ENCODE measurements at places on chromosomes 11 and 22.
A peak's percentile ranks its signal among the peaks of the same experiment; 100 is the strongest.

DNA sequence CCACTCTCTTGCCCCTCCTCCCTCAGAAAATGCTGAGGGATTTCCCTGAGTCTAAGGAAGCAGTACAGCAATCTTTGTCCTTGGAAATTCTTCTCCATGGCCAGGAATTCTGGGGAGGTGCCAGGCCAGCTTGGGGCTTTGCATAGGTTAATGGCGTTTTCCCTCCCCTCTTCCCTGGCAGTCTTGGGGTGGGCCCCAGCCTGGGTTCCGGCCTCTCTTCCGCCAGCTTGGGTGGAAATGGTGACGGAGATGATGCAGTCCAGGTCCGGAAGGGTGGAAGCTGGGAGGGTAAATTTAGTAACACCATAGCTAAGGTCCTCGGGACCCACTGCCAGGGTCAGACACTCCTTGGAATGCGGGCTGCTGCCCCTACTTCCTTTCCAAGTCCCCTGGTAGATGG lies 5.0 kb downstream of the PHLDB1 start:
- DNase-seq, result no peak

DNA sequence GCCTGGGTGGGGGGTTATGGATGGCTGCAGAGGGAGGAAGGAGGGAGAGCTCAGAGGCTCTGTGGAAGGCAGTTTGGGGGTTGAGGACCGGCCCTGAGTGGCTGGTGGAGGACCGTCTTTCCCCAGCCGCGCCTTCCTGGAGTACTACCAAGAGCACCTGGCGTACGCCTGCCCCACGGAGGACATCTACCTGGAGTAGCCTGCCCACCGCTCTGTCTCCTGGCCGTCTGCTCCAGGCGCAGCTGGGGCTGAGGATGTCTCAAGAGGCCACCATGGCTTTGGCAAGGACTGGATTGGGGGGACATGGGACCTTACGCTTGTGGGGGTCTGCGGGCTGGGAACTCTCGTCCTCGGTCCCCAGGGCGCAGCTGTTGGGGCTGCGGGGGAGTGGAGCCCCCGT lies 10.0 kb downstream of the MAPK8IP2 start:
- DNase-seq, result no peak

GRCh38 chr22:45237065-45237990 lies 3.4 kb downstream of the KIAA0930 start:
- DNase-seq, result no peak

DNA sequence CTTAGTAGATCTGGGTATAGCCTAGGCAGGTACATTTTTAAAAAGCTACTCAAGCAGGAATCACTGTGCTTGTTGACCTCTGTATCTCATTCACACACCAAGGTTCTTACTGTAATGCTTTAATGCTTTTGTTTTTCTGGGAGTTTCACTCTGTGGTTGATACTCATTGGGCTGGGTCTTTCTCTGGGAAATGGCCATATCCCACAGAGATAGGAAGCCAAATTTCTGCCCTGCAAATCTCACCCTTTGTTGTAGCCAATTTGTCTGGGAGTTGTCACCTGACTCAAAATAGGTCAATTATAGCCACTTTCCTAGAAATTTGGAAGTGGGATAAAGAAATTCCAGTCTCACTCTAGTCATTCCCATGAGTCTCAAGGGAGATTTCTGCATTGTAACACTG lies 195.8 kb upstream of the BDNF start:
- no peak for DNase-seq

DNA sequence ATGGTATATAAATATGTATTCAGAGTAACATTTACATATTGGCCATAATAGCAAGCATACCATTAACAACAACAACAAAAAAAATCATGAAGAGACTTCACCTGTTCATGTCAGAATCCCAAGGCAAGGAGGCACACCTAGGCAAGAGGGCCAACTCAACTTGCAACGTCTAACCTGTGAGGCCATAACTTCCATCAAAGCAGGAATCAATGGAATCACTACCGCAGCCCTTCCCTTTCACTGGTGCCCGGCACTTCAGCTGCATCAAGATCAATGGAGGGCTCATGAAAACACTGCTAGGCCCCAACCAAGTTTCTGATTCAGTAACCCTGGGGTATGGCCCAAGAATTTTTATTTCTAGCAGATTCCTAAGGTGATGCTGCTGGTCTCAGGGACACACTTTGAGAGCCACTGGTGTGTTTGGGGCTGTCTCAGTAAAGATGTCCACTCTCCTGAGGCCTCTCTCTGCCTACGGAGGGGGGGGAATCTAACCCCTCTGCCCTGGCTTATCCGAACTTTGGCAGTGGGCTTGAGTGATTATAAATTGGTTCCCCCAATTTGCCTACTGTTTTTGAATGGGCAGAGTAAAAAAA lies 8.0 kb downstream of the ZFTA start:
- DNase-seq, result no peak

GRCh38 chr11:68308068-68308467 lies 4.3 kb upstream of the LRP5 start:
- DNase-seq, result no peak

- DNase-seq, result no peak
Measured at GRCh38 chr11:133952199-133953190, 4.3 kb downstream of the IGSF9B start.

- DNase-seq, result peak; percentile 29
Measured at GRCh38 chr22:20131597-20131858, at the start of gene ZDHHC8. ZDHHC8 (plus strand) TSS chr22:20131804; CDS start chr22:20131948, 144 bp downstream.

GRCh38 chr11:110134110-110134509 lies 40.9 kb downstream of the ZC3H12C start:
- DNase-seq, result no peak

DNA sequence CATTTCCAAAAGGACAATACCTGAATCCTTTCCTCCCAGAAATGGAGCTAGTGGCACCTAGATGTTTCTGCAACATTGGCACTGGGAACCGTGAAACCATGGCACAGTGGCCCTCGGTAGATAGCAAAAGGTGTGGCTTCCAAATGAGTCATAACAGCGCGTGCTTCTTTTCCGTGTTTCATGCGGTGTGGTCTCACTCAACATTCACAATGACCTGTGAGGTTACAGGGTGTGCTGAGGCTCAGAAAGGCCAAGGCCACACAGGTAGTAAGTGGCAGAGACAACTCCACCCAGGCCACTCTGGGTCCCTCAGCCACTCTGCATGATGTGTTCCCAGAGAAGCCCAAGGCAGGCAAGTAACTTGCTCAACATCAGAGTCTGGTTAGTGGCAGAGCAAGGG lies 67.4 kb downstream of the TP53I11 start:
- DNase-seq, result no peak

DNA sequence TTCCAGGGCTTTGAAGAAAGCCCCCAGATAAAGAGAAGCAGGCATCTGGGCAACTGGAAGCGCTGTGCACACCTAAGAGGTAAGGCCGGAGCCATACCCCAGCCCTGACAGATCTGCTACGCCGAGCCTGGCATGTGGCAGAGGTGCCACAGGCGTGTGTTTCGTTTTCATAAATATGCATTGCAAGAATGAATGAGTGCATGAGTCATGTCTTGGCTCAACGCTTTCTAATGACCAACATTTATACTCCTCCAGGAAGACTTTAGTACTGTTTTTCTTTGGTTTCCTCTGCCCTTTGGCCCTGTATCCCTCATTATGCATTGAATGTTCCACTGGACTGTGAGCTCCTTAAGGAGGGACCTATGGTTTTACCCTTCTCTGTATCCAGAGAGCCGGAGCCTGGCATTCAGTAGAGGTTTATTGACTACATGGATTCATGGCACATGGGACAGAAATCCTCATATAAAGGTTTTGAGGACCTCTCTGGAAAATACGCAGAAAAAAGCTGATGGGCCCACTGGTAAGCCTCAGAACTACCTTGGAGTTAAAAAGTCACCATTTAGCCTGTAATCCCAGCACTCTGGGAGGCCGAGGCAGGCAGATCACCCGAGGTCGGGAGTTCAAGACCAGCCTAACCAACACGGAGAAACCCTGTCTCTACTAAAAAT lies 38.9 kb upstream of the CSNK2A3 start:
- no peak for DNase-seq

GRCh38 chr22:18116634-18117033 lies 6.0 kb downstream of the TUBA8 start:
- no peak for DNase-seq
